Putamen (tissue), 1 donor: ENCODE measurements at places on chromosomes 5 and 9.

- no peak for DNase-seq
These were observed 12.3 kb upstream of the FCHSD1 start for GRCh38 chr5:141663506-141663905.

DNA sequence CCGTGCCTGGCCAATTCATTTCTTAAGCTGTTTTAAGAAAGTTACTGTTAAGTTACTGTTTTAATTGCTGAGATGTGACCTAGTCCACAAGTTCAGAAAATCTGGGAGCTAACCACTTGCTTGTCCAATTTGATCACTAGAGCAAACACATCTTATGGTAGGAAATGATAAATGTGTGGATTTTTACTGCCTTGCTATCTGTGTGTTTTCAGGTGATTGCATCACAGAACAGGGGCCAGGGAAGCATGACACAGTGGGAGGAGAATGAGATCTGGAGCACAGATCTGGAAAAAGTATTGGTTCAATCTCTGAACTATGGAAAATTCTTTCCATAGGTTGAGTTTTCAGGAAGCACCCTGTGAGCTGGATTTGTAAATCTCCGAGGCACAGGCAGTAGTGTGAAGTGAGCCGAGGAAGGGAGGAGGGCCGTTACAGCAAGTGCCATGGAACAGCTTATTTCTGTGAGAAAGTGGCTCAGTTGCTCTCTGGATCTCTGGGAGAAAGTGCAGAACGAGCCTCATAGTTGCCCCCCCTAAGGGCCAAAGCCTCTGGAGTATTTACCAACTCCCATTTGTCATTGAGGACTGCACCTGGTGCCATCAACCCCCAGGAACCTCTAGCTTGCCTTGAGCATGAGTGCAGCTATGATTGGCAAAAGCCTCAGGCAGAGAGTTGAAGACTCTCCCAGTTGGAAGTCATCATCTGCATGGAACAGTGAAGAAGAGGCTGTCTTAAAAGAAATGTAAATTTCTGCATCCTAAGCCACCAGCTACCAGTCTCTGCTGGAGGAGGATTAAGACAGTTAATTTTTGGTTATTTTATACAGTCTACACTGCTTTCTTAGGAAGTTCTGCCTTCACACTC lies 161.8 kb upstream of the CLINT1 start:
- no peak for DNase-seq

DNA sequence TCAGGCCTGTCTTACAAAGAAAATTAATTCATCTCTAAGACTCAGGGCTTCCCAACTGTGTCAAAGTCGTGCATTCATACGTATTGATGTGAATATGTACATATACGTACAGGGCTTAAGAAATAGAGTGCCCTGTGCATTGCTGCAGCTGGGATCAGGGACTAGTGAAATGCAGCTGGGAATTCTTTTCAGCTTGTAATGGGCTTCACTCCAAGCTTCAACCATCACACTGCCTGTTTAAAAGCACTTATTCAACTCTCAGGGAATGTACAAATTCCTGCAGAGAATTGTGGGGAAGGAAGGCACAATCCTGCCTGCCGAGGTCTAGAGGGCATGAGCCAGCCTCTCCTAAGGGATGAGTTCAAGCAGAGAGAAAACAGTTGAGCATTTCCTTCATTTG lies 59.6 kb upstream of the MAN2A1 start:
- no peak for DNase-seq

DNA sequence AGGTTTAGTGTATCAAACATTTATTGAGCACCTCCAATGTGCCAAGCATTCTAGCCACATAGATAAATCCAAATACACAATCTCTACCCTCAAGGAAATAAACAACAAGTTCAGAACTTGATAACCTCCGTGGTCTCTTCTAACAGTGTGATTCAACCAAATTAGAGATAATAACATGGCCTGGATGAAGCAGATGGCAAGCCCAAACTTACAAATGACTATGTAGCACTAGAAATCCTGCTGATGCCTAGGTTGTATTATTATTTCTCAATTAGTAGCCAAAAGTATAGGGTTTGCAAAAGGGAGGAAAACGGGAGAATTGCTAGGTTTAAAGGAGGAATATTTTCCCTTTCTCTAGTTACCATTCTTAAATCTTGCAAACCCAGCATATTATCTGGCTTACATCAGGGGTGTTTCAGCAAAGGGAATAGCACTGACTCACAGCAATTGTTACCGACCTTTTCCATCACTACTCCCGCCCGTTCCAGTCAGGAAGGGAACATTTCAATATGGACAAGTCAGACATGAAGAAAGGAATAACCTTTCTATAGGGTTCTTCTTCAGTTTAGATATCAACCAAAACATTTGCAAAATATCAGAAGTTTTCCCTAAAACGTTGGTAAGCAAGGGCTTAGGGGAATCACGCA lies 2.3 kb downstream of the DPYSL3 start:
- no peak for DNase-seq

GRCh38 chr9:93910598-93910997 lies 44.6 kb downstream of the BARX1 start:
- no peak for DNase-seq

- peak; percentile 13 for DNase-seq
These were observed 337.3 kb upstream of the RFX3 start for GRCh38 chr9:3863111-3863528.

DNA sequence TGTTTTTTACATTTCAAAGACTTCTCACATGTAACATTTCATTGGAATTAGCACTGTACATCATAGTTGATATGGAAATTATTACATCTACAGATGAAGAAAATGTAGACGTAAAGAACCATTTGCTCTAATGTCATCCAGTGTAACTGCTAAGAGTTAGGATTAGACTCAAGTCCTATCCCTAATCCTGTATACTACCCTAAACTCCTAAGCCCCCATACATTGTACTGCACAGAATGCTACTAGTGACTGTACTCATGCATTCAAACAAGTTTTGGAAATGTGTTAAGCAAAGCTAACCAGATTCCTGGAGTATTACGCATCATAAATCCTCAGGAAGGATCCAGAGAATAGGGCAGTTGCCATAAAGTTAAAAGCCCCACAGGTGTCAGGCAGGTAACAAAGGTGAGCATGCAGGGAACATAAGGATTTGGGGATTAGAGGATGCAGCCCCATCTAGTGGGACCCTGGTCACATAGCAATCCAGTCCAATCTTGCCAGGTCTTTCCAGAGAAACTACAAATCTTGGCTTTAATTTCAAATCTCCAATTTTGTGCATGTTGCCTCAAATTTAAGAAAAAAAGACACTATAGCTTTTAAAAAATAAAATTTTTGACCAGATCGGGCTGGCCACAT lies 32.0 kb downstream of the HAVCR1 start:
- no peak for DNase-seq
